Kidney (tissue), 22 donors: ENCODE measurements at places on chromosomes 3 and 15. TPM values are rescaled to one million over a fixed set of nuclear protein-coding genes. Genes with fewer than 3 reads are reported as not detected.

Gene SCG3
- total RNA-seq = 0.13 TPM

- H3K4me1 ChIP-seq = no peaks in the 10 kb centered on the region
- H3K36me3 ChIP-seq = no peaks in the 10 kb centered on the region
- H3K27me3 ChIP-seq = no peaks in the 10 kb centered on the region
- peak overlapping the region; percentile 90 for H3K27ac ChIP-seq
- H3K4me3 ChIP-seq = peak overlapping the region; percentile 90
Measured at GRCh38 chr15:55407498-55408011, 604 bp downstream of the CCPG1 start.

GRCh38 chr15:76190070-76190564 lies 121.2 kb downstream of the ETFA start:
- peaks cover 2% of the 10 kb centered on the region for H3K27me3 ChIP-seq
- no peaks in the 10 kb centered on the region for H3K4me1 ChIP-seq
- no peaks in the 10 kb centered on the region for H3K36me3 ChIP-seq
- no peak overlapping the region for H3K27ac ChIP-seq

Gene POPDC2
- 3.2 TPM for total RNA-seq

Gene LTK
- 0.91 TPM for total RNA-seq

Gene IL17RC
- total RNA-seq = 27.5 TPM

Gene GPR15
- not detected for total RNA-seq

GRCh38 chr15:96720251-96720650 lies 389.8 kb downstream of the NR2F2 start:
- no peaks in the 10 kb centered on the region for H3K27me3 ChIP-seq
- no peaks in the 10 kb centered on the region for H3K36me3 ChIP-seq
- H3K4me3 ChIP-seq = no peak overlapping the region

GRCh38 chr3:56339671-56340070 lies 128.6 kb downstream of the ERC2 start:
- no peaks in the 10 kb centered on the region for H3K36me3 ChIP-seq
- H3K4me3 ChIP-seq = no peak overlapping the region
- H3K27me3 ChIP-seq = no peaks in the 10 kb centered on the region

GRCh38 chr15:56950979-56951378 lies 32.5 kb downstream of the TCF12 start:
- H3K4me3 ChIP-seq = no peak overlapping the region
- H3K27ac ChIP-seq = no peak overlapping the region
- no peaks in the 10 kb centered on the region for H3K36me3 ChIP-seq
- DNase-seq = no peak
- no peaks in the 10 kb centered on the region for H3K27me3 ChIP-seq

DNA sequence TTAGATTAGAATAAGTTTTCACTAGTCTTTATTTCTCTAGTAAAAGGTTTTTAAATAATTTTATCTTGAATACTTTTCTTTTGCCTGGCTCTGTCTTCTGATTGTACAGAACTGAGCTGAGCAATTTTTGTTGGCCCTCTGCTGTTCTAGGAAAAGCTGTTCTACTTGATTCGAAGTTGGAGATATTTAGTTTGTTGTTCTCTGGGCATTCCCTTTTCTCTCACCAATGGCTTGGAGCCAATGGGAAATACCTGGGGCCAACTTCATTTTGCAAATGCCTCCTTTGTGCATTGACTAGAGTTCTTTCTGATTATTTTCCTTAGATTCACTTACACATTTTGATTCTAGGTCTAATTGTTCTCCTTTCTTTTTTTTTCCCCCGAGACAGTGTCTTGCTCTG lies 16.5 kb downstream of the ABHD5 start:
- H3K27me3 ChIP-seq = no peaks in the 10 kb centered on the region
- H3K27ac ChIP-seq = no peak overlapping the region
- DNase-seq = no peak

Gene ERC2
- total RNA-seq = 3.8 TPM

Gene MUC4
- 0.19 TPM for total RNA-seq
